SJCRH30 (cell line): ENCODE measurements at places on chromosomes 1 and 21. TPM values are rescaled to one million over a fixed set of nuclear protein-coding genes. Genes with fewer than 3 reads are reported as not detected.
A peak's percentile ranks its signal among the peaks of the same experiment; 100 is the strongest.

- H3K36me3 ChIP-seq = no peaks in the 10 kb centered on the region
- H3K4me1 ChIP-seq = no peaks in the 10 kb centered on the region
- no peak for DNase-seq
- H3K27me3 ChIP-seq = no peaks in the 10 kb centered on the region
- no peak overlapping the region for H3K4me3 ChIP-seq
Observed at GRCh38 chr1:58447042-58447441, 99.5 kb downstream of the OMA1 start.

DNA sequence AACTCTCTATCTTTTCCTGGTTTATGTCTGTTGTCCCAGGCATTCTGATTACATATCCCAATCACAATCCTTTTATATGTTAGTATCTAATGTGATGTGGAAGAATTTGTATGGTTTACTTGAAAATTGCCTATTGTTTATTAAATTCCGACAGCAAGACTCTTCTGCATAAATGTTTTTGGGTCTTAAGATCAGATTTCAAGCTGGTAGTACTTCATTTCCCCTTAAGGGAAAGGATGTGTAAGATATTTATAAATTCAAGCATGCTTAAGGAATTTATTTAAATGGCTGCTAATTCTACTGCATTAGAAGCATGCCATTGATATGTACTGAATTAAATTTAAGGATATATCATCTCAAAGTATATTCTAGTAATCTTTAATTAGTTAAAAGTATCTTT is 20.4 kb upstream of the GPR88 start:
- H3K36me3 ChIP-seq = no peaks in the 10 kb centered on the region; the same call in 1 of the 2 replicates

- no peaks in the 10 kb centered on the region for H3K27me3 ChIP-seq
- H3K36me3 ChIP-seq = no peaks in the 10 kb centered on the region
- no peak for DNase-seq
- H3K4me3 ChIP-seq = no peak overlapping the region
Observed at GRCh38 chr21:31293986-31294385, 50.1 kb downstream of the TIAM1 start.

DNA sequence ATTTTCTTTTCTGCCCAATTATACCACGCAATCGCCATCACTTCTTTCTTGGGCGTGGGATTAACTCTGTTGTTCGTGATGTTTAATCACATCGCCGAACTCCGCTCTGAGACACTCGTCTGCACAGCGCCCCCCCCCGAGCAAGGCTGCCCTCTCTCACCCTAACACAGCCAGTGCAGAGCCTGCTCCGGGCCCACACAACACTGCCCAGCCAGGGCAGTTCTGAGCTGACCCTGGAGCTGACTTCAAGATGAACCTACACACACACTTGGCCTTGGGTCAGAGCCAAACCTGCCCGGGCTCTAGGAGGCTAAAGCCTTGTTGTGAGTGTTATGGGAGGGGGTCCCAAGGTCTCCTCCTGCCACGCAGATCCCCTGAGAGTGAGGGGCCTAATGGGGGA is 64.6 kb upstream of the LRP8 start:
- H3K4me1 ChIP-seq = no peaks in the 10 kb centered on the region
- H3K36me3 ChIP-seq = no peaks in the 10 kb centered on the region
- no peak overlapping the region for H3K27ac ChIP-seq
- peaks cover 18% of the 10 kb centered on the region for H3K27me3 ChIP-seq
- H3K4me3 ChIP-seq = no peak overlapping the region

DNA sequence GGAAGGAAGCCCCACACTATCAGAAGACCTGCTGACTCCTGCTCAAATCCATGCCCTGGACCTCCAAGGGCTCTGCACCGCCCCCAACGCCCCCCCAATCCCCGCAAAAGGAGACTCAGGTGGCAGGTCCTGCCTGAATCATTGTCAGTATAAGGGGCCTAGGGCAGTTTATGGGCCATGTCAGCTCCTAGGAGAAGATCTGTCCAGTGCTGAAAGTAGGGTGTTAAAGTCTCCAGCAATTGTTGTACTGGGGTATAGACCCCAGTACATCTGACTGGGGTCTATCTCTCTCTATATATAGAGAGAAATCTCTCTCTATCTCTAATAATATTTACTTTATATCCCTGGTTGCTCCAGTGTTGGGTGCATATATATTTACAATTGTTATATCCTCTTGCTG is 12.1 kb upstream of the OLIG2 start:
- no peak for DNase-seq
- H3K27ac ChIP-seq = no peak overlapping the region
- peaks cover 3% of the 10 kb centered on the region; the same call in 1 of the 2 replicates for H3K4me1 ChIP-seq
- H3K36me3 ChIP-seq = no peaks in the 10 kb centered on the region

DNA sequence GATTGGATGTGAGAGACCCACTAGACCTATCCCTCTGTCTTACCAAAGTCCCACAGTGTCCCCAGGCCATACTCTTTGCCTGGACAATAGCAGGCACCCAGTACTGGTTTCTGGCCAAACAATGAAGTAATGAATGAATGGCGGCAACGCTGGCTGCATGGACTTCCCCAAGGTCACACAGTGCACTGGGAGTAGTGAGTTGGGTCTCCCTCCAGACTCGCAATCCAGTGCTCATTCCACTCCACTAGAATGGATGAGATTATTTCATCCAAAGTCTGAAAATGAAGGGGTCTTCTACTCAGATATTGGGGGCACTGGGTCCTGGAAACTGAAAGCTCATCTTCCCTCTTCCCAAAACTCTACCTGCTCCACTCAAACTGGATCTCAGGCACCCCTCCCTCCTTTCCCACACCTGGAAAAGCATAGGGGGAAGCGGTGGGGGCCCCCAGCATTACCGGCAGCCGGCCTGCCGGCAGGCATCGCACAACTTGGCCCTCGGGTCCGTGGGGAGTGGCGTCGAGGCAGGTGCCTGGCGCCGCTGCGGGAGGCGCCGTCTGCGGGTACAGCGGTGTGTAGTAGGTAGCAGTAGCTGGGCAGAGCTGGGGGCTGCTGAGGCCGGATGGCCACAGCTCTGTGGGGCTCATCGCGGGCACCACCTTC is 816 bp downstream of the E2F2 start:
- H3K36me3 ChIP-seq = no peaks in the 10 kb centered on the region
- peak overlapping the region; percentile 89 for H3K27ac ChIP-seq
- peak overlapping the region; percentile 84 for H3K4me3 ChIP-seq
- no peak for DNase-seq
- no peaks in the 10 kb centered on the region for H3K27me3 ChIP-seq

DNA sequence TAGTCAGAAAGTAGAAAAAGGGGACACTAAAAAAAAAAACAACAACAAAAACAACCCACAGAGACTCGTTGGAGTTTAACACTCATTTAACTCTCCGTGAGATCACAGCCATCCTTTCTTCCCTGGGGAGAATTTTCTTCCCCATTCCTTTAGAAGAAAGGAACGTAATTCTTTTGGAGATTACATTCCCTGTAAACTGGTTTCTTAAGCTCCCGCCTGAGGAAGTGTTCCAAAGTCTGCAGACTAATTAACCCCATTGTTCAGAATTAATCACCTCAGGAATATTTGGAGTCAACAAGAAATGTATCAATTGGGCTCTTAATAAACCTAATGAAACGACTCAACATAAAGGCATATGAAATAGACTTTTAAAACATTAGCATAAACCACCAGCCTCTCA is 228.2 kb upstream of the CSF3R start:
- no peak overlapping the region for H3K27ac ChIP-seq
- peaks cover 70% of the 10 kb centered on the region for H3K27me3 ChIP-seq
- H3K4me3 ChIP-seq = no peak overlapping the region
- DNase-seq = no peak
- H3K4me1 ChIP-seq = no peaks in the 10 kb centered on the region

- no peaks in the 10 kb centered on the region for H3K27me3 ChIP-seq
- DNase-seq = no peak
- H3K4me3 ChIP-seq = no peak overlapping the region
- no peak overlapping the region for H3K27ac ChIP-seq
Observed at GRCh38 chr1:215215846-215216245, 133.3 kb downstream of the KCNK2 start.

- peaks cover 30% of the 10 kb centered on the region for H3K27me3 ChIP-seq
- no peak overlapping the region for H3K4me3 ChIP-seq
- peak; percentile 14 for DNase-seq
- H3K27ac ChIP-seq = no peak overlapping the region
Observed at GRCh38 chr1:20191266-20191825, 5.0 kb upstream of the PLA2G2C start.

GRCh38 chr21:37594472-37594951 is 227.9 kb downstream of the DYRK1A start:
- DNase-seq = no peak
- no peaks in the 10 kb centered on the region for H3K27me3 ChIP-seq

GRCh38 chr1:57550092-57550491 is 126.2 kb upstream of the DAB1 start:
- H3K27ac ChIP-seq = no peak overlapping the region
- DNase-seq = no peak
- H3K4me1 ChIP-seq = no peaks in the 10 kb centered on the region
- H3K27me3 ChIP-seq = peaks cover 7% of the 10 kb centered on the region; the same call in 1 of the 2 replicates

- H3K36me3 ChIP-seq = no peaks in the 10 kb centered on the region
- H3K4me1 ChIP-seq = peaks cover 16% of the 10 kb centered on the region
- H3K27ac ChIP-seq = peak overlapping the region; percentile 68
- H3K4me3 ChIP-seq = no peak overlapping the region
- no peaks in the 10 kb centered on the region for H3K27me3 ChIP-seq
Observed at GRCh38 chr1:100188617-100189016, 10.6 kb upstream of the LRRC39 start.

DNA sequence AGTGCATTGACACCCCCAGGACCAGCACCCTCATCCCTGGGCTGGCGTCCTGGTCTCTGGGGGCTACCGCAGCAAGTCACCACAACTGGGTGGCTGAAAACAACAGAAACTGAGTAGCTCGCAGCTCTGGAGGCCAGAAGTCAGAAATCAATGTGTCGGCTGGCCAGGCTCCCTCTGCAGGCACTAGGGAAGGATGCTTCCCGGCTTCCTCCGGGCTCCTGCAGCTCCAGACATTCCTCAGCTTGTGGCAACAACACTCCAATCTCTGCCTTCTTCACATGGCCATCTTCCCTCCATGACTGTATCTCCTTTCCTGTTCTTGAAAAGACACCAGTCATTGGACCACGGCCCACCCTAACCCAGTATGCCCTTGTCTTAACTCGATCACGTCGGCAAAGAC is 224.2 kb downstream of the NPHP4 start:
- DNase-seq = no peak
- no peak overlapping the region for H3K27ac ChIP-seq
- H3K4me3 ChIP-seq = no peak overlapping the region
- peaks cover 69% of the 10 kb centered on the region for H3K27me3 ChIP-seq

GRCh38 chr1:94045465-94046056 is 75.4 kb downstream of the ABCA4 start:
- no peak overlapping the region for H3K4me3 ChIP-seq
- 0 out of 2 replicates have a peak, but pooled peaks cover 2% of the 10 kb centered on the region for H3K4me1 ChIP-seq
- peak; percentile 65 for DNase-seq
- H3K36me3 ChIP-seq = no peaks in the 10 kb centered on the region
- H3K27ac ChIP-seq = no peak overlapping the region

GRCh38 chr1:197306381-197307062 is 38.5 kb downstream of the CRB1 start:
- H3K27ac ChIP-seq = no peak overlapping the region
- H3K4me1 ChIP-seq = no peaks in the 10 kb centered on the region

DNA sequence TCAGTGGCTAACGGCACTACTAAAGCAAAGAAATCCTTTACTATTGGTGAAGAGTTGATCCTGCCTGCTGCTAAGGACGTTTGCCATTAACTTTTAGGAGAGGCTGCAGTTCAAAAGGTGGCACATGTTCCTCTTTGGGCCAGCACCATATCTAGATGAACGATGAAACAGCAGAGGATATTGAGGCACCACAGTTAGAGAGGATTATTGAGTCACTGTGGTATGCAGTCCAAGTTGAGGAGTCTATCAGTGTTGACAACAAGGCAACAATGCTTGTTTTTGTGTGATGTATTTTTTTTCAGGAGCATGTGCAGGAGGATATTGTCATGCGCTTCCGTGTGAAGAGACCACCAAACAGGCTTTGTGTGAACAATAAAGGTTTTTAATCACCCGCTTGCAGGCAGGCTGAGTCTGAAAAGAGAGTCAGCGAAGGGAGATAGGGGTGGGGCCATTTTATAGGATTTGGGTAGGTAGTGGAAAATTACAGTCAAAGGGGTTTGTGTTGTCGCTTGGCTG is 80.9 kb downstream of the UCHL5 start:
- H3K27me3 ChIP-seq = no peaks in the 10 kb centered on the region
- DNase-seq = no peak
- no peak overlapping the region for H3K4me3 ChIP-seq
- H3K36me3 ChIP-seq = no peaks in the 10 kb centered on the region
- no peaks in the 10 kb centered on the region for H3K4me1 ChIP-seq

DNA sequence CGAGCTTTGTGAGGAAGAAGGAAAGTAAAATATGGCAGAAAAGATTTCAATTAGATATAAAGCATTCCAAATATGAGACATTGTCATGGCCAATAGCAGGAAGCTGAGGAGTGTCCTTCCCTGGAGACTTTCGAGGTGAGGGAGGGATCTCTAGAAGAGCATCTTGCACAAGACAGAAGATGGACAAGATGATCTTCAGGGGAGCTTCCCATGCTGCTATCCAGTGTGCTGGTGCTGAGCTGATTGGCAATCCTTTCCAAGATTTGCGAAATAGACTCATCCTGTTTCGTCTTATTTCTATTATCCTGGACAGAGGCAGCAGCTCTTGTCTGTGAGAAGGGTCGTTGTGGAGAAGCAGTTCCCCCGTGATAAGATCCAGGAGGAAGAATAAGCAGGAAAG is 342.0 kb upstream of the CAMK1G start:
- H3K27ac ChIP-seq = no peak overlapping the region
- no peaks in the 10 kb centered on the region for H3K27me3 ChIP-seq
- no peak overlapping the region for H3K4me3 ChIP-seq
- no peaks in the 10 kb centered on the region for H3K4me1 ChIP-seq
- DNase-seq = no peak

DNA sequence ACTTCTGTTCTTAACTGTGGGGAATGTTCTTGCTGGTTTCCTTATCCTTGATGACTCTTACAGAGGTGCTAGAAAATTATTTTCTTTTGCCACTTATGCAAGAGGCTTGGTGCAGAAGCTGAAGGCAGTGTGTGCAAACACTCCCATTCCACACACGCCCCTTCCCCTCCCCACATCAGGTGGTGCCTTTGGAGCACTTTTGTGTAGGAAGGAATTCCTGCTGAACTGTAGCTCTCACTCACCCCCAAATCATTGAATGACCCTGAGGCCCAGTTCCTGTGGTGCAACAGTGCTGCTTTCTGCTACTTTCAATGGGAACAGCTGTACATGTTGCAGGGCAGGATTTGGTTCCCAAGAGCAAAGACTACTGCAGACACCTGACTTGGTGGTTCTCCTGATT is 101.8 kb downstream of the CD247 start:
- no peak for DNase-seq
- no peak overlapping the region for H3K4me3 ChIP-seq
- no peak overlapping the region for H3K27ac ChIP-seq
- H3K36me3 ChIP-seq = peaks cover 20% of the 10 kb centered on the region; the same call in 1 of the 2 replicates
- H3K4me1 ChIP-seq = peaks cover 6% of the 10 kb centered on the region; the same call in 1 of the 2 replicates

GRCh38 chr1:229613938-229614337 is 12.0 kb downstream of the TAF5L start:
- H3K4me1 ChIP-seq = no peaks in the 10 kb centered on the region
- H3K4me3 ChIP-seq = no peak overlapping the region
- DNase-seq = no peak
- peaks cover 19% of the 10 kb centered on the region for H3K36me3 ChIP-seq
- no peaks in the 10 kb centered on the region for H3K27me3 ChIP-seq
- no peak overlapping the region for H3K27ac ChIP-seq

Gene ACKR1
- not detected in 2 replicates for total RNA-seq

Gene DENND2D
- not detected in 2 replicates for total RNA-seq

Gene HRNR
- not detected in 2 replicates for total RNA-seq

Gene TTC39A
- 0.14 and 0.73 TPM in 2 replicates for total RNA-seq

Gene TTC13
- 13.9 and 16.4 TPM in 2 replicates for total RNA-seq

Gene NUDT17
- total RNA-seq = 1.1 and 1.2 TPM in 2 replicates

Gene S100B
- 0.18 and 0.25 TPM in 2 replicates for total RNA-seq

Gene UBR4
- 96.7 and 102 TPM in 2 replicates for total RNA-seq

Gene ZMYND12
- 0.32 TPM in 1 of 2 replicates, not detected in the other for total RNA-seq

Gene LINGO4
- total RNA-seq = not detected in 2 replicates
